Kidney glomerular epithelial cell (primary cell): ENCODE measurements at places on chromosomes 3 and 15.

DNA sequence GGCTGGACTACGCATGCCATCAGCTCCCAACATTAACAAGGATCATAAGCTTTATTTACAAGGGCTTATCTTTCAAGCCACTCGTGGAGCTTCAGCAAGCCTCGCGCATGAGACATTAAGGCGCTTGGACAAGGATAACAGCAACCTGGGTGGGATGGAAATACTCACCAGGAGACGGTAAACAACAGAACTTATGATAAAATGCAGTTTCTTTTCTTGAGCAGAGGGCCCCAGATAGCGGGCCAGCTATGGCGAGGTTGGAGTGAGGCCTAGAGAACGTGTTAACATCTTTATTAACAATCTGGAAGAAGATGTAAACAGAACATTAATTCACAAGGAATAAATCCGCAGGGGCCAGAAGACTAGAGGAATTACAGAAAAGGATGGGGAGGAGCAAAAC lies 158.2 kb downstream of the NTRK3 start:
- no peak for DNase-seq

- DNase-seq: no peak
Measured at GRCh38 chr3:152100491-152101132, 168.1 kb upstream of the MBNL1 start.

DNA sequence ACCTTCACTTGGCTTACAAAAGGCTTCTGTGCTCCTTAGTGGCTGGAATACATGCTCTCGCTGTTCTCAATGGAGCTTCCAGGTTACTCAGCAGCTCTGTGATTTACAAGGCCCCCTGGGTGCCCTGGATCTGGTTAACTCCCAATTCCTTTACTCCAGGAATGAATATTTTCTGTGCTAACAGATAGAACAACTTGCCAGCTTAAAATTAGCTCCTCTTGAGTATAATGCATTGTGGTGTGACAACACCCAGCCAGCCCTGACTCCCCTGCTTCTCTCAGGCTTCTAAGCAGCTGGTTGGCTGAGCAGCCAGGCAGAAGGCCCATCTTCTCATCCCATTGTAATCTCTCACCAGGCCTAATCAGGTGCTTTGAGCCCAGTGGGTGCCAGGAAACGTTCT lies 246.4 kb downstream of the ALCAM start:
- DNase-seq: no peak

- peak; percentile 77 for DNase-seq
Measured at GRCh38 chr15:39743611-39744010, 39.0 kb downstream of the FSIP1 start.

DNA sequence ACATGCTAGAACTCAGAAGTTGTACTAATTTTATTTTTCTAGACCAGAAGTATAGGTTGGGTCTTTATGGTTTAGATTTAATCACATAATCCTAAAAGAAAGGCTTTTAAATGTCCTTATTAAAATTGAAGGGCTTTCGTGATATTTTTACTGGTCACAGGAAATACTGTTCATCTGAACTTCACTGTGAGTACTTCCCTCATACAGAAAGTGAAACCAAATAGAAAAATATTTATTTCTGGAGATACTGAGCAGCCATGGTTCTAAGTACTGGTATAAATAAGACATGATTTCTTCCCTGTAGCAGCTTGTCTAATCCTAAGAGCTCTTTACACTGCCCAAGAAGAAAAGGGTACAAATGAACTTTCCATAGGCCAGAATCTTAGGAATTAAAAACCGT lies 2.0 kb downstream of the SNRK start:
- peak; percentile 19 for DNase-seq

- DNase-seq: no peak
Measured at GRCh38 chr3:69032142-69032541, 18.7 kb upstream of the EOGT start.

GRCh38 chr3:21859124-21860081 lies 108.4 kb upstream of the ZNF385D start:
- DNase-seq: no peak

GRCh38 chr3:9033867-9034266 lies 70.6 kb upstream of the RAD18 start:
- no peak for DNase-seq

- DNase-seq: no peak
Measured at GRCh38 chr15:67033571-67034044, 31.8 kb upstream of the SMAD3 start.

DNA sequence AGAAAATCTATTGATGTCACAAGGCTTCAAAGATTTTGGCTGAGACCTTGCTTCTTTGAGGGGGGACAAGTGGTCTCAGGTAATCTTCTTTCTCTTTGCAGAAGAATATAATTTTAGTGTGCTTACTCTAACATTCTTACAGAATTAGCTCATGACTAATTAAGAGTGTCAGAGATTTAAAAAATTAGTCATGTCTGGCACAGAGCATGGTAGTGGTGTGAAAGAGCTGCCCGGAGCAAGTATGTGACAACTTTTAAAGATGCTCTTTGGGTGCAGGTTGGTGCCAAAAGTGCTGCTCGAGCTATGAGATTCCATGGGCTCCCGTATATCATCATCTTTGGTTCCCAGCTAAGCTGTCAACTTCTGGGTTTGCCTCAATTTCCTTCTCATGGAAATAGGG lies 31.1 kb downstream of the CYP19A1 start:
- DNase-seq: no peak

GRCh38 chr3:73499787-73500186 lies 125.0 kb downstream of the PDZRN3 start:
- no peak for DNase-seq

GRCh38 chr15:69729167-69729748 lies 276.6 kb downstream of the RPLP1 start:
- no peak for DNase-seq

DNA sequence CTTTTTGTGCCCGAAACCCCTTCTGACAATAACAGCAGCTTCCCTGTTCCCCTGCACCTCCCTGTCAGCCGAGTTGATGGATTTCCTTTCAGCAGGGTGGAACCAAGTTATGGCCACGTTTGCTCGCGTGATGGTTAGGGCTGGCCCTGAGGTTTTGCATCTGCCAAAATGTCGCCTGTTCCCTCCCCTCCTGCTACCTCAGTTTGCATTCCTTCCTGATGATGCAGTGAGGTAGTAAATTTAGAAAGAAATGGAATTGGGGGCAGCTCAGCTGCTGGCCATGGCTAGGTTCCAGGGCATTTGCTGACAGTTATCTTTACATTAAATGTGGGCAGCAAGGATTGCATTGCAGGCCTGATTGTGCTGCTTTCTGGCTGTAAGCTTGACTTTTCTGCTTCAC lies 13.2 kb downstream of the LIMD1 start:
- DNase-seq: no peak

- DNase-seq: peak; percentile 27
Measured at GRCh38 chr15:53976844-53977392, 1.3 kb upstream of the UNC13C start.

DNA sequence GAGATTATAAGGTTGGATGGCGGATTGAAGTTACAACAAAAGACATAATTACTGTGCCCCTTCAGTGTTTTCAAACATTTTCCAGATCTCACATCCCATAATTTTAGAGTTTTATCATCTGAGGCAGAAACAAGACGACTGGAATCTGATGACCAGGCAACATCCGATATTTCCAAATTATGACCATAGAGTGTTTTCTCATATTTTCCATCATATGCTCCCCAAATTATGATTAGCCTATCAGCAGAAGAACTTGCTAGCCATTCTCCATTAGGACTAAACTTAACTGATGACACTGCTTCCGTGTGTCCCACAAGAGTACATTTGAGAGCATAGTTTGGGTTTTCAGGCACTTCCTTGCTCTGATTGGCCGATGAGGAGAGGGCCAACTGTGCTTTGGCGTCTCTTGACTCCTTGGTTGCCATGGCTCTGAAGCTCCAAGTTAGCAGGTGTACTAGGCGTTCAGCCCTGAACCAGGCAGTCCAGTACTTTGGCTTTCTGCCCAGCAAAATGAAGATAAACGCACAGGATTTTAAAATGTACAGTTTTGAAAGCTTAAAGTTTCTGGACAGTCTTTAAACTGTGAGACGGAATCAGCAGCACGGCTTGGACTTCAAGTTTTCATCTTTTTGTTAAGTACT lies 638 bp downstream of the WDR5B start:
- no peak for DNase-seq

GRCh38 chr3:16301507-16301906 lies 36.5 kb downstream of the OXNAD1 start:
- no peak for DNase-seq

DNA sequence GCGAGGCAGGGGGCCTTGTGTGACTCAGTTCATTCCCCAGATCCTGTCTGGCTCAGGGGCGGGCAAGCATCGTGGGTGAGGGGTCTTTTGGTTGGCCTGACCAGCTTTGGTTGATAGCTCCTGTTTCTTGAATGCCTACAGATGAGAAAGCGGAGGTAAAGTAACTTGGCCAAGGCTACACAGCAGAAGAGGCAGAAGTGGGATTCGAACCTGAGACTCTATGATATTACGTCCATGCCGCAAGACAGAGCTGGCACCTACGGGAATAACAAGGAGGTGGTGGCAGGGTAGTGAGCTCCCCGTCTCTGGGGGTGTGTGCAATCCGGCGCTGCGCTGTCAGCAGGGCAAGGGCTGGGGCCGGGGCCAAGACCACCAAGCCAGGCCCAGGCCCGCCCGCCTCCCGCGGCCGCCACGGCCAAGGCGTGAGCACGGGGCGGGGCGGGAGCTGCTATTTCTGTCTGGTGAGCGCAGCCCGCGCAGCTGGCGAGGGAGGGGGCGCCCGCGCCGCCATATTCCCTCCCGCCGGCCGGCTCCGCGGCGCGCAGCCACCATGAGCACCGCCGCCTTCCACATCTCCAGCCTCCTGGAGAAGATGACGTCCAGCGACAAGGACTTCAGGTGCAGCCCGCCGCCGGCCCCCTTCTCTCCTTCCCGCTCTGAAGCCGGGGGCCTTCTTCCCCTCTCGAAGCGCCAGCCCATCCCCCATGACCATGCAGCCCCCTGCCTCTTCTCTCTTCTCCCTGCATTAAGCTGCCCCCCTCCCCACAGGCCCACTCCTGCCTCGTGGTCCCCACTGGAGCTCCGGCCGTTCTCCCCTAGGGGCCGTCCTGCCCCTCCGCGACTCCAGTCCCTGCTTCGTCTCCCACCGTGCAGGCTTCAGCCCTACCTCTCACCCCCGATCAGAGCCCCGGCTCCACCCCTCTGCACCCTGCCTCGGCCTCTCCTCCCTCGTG lies at the start of gene CAND2:
CAND2 (plus strand) TSS at position 510 of the 953 bp plus-strand sequence; CDS start at position 551, 41 bp downstream.
- no peak for DNase-seq

DNA sequence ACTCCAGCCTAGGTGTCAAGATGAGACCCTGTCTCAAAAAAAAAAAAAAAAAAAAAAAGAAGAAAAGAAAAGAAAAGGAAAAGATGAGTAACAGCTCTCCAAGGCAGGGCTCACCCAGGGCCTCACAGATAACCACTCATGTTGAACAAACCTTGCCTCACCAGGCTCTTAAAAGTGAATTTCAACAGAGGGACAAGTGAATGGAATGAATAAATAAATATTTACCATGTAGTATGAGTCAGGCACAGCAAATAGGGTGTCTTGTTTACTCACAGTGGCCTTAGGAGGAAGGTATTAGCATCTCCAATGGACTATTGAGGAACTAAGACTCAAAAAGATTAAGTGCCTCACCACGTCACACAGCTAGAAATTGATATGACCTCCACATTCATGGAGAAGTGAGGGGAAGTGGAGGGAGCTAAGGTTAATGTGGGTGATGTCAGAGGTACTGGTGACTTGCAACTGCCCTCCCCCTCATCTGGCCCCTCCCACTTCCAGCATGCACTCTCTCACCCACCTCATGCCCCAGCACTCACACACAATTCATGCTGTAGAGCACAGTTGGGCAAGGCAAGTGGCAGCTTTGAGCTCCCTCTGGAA lies 255.5 kb downstream of the UACA start:
- DNase-seq: peak; percentile 95

- no peak for DNase-seq
Measured at GRCh38 chr3:132290833-132291232, 26.4 kb upstream of the ACP3 start.

- no peak for DNase-seq
Measured at GRCh38 chr3:79253704-79254103, 514.1 kb downstream of the ROBO1 start.

- DNase-seq: no peak
Measured at GRCh38 chr3:73448761-73449301, 175.9 kb downstream of the PDZRN3 start.

- no peak for DNase-seq
Measured at GRCh38 chr3:110623571-110623970, 448.0 kb upstream of the NECTIN3 start.

- no peak for DNase-seq
Measured at GRCh38 chr15:66711862-66712261, 9.8 kb downstream of the SMAD6 start.

DNA sequence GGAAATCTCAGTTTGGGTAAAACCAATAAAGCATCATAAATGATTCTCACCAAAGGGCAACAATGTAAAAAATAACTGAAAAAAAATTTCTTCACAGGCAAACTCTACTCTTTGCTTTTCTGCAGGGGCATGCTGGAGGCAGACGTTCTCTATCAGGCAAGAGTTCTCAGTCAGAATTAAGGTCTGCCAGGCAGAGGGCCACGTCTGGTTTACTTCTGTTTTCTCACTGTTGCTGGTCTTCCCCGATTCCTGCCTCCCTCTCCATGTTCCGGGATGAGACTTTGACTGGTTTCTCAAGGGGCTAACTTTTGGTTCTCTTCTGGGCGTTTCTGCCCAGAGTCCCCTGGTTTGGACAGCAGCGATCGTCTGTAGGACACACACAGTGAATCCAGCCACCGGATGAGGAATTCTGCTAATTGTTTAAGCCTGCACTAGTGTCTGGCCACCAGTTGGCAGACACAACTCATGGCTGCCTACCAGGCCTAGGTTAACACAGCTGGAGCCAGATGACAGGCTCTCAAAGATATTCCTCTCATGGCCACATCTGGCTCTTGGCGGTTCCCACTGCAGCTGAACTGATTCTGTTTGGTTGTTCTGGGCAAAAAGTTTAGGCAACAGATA lies 273.1 kb downstream of the FOXP1 start:
- DNase-seq: no peak

DNA sequence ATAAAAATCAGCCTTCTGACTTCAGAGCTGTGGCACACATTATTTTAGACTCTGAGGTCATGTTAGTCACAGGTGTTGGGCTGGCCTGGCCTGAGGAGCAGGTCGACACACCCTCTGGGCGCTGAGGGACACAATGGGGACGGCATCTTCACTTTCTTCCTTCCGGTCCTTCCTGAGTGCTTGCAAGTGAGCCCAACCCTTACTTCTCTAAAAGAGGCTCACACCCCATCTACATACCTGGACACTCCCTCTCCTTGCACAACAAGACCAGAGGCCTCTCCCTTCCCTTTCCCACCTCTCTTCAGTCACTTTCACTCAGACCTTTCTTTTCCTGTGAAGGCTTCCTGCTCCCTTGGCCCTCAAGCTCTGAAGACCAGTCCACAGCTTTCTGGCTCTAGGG lies 85.4 kb downstream of the XXYLT1 start:
- DNase-seq: no peak

DNA sequence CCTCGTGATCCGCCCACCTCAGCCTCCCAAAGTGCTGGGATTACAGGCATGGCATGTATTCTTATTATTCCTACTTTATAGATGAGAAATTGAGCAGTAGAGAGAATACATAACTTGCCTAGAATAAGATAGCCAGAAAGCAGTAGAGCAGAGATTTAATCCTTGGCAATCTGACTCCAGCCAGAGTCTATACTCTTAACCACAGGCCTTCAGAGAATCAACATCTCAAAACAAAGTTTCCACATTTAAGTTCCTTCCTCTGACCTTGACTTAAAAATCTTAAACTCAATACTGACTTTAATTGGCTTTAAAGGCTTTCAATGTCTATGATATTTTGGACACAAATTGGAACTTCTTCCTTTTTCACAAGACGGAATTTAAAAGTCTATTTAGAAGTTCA lies 37.1 kb downstream of the ZNF106 start:
- no peak for DNase-seq
